ENCODE measurements at places on chromosomes 2 and 18. TPM values are rescaled to one million over a fixed set of nuclear protein-coding genes. Genes with fewer than 3 reads are reported as not detected.
A peak's percentile ranks its signal among the peaks of the same experiment; 100 is the strongest.

GRCh38 chr2:56088411-56088810, 95.4 kb upstream of the CCDC85A start:
- ATAC-seq = no peak

MYO7B gene
- total RNA-seq = 0.63 TPM

DNA sequence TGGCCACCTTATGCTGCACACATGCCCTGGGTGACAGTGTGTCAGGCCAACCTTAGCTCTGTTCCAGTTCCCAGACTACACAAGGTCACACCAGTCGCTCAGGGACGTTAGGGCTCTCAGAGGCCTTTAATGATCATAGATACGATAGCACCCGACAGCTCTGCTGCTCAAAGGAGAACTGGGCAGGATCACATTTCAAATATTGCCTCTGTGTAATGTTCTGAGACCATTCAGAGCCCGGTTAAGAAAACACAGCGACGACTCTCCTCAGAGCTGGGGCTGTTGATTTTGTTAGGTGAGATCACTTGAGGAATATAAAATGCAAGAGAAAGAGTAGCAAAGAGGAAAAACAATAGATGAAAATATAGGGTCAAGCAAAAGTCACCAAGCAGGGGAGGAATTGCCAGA, 166.6 kb upstream of the TANK start:
- ATAC-seq = peak; percentile 9

DNA sequence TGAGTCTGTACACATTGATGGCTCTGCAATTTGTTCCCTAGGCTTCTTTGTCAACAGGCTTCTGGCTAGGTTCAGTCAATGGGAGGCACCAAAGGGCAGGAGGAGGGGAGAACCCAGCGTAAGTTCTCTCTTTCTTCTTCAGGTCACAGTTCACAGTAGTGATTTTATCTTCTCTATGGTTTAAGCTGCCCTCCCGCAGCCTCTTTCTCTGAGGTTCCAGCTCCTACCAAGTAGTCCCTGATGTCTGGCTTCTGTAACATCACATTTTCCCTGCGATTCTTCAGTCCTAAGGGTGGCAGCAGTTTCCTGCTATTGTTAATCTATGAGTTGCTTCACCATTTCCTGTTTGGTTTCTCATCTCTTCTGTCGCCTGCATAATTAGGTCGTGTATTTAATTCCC, 107.4 kb downstream of the CPO start:
- ATAC-seq = no peak

- no peak for ATAC-seq
Measured at GRCh38 chr18:41022484-41022883, 932.5 kb upstream of the PIK3C3 start.

DNA sequence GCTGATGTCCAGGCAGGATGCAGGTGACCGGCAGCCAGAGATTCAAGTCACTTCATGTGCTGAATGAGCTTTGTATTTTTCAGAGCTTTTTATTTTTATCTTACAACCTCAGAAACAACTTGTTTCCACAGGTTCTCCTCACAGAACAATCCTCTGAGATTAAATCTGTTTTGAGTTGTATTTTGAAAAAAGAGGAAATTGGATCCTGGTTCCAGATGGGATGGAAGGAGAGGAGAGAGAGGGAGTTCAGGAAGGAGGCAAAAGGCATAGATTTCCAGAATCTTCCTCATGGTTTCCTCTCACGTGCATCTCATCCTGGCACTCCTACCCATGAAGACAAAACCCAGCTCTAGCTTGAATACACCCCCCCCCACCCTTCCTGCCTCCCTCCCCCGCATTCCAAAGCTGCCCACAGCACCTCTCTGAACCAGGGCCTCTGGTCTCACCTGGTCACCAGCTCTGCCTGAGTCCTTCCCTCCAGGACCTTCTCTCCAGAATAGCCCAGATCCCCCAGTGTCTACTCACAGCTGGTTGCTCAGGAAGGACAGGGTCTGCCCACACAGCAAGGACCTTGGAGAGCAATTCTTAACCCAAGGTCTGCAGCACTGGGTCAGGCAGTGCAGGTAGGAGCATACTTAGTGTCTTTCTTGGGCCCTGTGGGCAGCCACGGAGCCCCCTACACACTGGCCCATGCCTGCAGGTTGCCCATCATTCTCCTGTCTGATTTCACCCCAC, 104.7 kb downstream of the ZFP36L2 start:
- ATAC-seq = no peak

Measured in motor neuron (in vitro differentiated cells).